ENCODE measurements at places on chromosomes 7 and 10.

DNA sequence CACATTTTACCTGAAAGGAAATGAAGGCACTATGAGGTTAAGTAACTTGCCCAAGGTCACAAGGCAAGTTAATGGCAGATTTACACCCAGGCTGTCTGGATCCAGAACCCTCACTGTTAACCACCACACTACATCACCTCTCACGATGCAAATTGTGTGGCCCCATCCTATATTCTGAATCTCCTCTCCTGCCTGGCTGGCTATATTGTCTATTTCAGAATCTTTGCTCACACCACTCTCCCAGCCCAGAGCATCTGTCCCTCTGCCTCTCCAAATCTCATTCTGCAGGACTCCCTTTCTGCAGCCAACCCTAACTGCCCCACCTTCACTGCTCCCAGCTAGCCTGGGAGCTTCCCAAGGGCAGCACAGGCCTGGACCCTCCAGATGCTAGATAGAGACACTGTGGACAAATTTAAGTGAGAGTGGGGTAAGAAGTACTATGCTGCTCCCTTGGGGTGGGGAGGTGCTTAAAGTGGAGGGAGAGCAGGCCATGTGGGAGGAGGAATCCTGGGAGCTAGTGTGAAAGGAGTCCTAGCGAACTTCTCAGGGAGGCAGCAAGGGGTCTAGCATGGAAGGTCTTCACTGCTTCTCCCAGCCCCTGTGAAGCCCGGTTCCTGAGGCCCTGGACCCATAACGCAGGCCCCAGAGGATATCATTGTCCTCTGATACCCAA is 786 bp downstream of the CUEDC2 start:
- peak; percentile 19 for DNase-seq

DNA sequence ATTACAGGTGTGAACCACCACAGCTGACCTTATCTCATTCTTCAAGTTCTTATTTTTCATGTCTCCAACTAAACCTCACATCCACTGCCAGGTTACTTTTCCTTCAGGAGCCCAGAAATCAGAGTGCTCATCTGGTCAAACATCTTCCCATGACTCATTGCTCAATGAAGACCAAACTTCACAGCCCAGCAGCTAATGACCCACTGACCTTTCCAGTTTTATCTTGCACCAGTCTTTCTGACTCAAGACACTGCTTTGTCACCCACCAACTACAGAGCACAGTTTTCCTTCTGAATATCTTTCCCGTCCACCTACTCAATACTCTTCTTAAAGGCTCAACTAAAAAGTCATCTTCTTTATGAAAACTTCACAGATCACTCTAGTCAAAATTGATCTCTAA is 245.1 kb downstream of the CHCHD3 start:
- peak; percentile 72 for DNase-seq

GRCh38 chr7:70856901-70857630 is 274.9 kb upstream of the GALNT17 start:
- DNase-seq = peak; percentile 20

GRCh38 chr7:94301024-94301586 is 93.6 kb upstream of the COL1A2 start:
- DNase-seq = peak; percentile 99

- no peak for DNase-seq
These were observed 7.5 kb downstream of the KCP start for GRCh38 chr7:128902761-128903585.

DNA sequence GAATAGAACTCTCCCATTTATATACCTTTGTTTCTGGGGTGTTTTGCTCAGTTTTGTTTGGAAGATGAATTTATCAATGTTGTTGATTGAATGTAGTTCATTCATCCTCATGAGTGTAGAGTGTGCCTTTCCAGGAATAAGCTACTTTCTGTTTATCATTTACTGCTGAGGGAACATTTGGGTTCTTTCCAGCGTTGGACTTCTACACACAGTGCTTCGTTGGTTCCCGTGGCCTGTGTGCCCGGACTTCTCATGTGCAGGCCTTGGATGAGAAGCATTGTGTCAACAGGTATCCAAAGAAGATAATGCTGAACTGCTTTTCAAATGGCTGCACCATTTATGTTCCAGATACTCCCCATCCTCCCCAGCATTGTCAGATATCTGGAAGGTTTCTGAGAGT is 107.6 kb upstream of the TNS3 start:
- DNase-seq = no peak

- DNase-seq = no peak
These were observed 230.8 kb upstream of the GHITM start for GRCh38 chr10:83908506-83908905.

DNA sequence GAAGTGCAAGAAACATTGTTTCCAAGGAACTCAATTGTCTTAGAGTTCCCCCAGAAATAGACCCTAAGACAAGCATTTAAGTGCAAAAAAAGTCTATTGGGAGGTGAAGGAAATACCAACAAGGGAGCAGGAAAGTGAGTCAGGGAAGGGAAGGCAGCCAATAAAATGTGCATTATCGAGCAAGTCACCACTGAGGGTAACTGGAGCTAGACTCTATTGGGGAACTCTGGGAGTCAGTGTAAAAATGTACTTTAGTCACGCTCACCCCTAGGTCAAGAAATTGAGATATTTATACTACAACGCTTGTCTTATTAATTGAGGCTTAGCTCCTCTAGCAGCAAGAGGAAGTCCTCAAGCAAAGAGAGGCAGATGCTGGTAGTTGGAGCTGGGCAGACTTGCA is 137.7 kb downstream of the RTKN2 start:
- DNase-seq = peak; percentile 51

DNA sequence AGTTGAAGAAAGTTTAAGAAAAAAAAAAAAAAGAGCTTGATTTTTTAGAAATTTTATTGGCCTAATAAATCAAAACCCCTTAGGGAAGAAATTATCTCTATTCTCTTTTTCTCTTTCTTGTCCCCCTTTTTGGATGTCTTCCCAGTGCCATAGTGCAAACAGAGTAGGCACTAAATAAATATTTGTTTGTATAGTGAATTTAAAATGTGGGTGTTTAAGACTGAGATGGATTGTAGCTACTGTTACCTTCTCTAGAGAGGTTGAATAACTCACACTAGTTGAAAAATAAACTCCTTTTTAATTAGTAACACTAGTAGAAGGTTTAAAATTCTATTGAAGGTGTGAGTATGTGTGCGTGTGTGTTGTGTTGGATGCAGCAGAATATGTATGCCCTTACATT is 783.8 kb downstream of the NXPH1 start:
- DNase-seq = no peak
